ENCODE measurements at places on chromosomes 1 and 21.

- DNase-seq = peak; percentile 95
These were observed at the start of gene GPBP1L1 for GRCh38 chr1:45686288-45687013. Gene GPBP1L1, minus strand, starts transcription at chr1:45686533. Its CDS starts 27,446 bp downstream, at chr1:45659087.

- no peak for DNase-seq
These were observed 33.5 kb downstream of the UTP25 start for GRCh38 chr1:209861242-209861641.

DNA sequence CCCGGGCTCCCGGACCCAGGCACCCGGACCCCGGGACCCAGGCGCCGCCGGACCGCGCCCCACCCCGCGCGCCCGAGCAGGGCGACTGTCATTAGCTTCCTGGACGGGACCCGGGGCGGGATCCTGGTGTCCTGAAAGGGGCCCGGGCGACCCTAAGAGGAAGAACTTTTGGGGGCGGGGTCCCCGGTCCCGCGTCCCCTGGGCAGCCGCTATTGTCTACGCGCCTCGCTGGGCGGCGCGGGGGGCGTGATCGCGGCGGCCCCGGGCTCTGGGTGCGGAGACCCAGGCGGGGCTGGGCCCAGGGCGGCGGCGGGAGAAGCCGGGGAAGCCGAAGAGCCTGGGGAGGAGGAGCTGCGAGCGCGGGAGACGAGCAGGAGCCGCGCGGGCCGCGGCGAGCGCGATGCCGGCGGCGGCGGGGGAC is 465 bp downstream of the HUNK start:
- no peak for DNase-seq

GRCh38 chr1:63915121-63915520 is 141.3 kb downstream of the ROR1 start:
- DNase-seq = no peak

- no peak for DNase-seq
These were observed 30.3 kb downstream of the KIFAP3 start for GRCh38 chr1:170044187-170044586.

DNA sequence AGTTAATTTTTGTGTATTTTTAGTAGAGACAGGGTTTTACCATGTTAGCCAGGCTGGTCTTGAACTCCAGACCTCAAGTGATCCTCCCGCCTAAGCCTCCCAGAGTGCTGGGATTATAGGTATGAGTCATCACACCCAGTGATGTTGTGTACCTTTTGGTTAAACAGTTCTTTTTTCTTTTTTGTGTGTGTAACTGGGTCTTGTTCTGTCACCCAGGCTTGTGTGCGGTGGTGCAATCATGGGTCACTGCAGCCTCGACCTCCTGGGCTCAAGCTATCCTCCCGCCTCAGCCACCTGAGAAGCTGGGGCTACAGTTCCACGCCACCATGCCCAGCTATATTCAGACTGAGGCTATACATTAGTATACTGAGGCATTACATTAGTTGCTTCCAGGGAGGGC is 37.8 kb downstream of the GABPB2 start:
- no peak for DNase-seq

GRCh38 chr21:41361786-41362604 is at the start of gene MX2:
Gene MX2, plus strand, starts transcription at chr21:41362027. Its CDS starts 14,880 bp downstream, at chr21:41376907.
- peak; percentile 52 for DNase-seq

DNA sequence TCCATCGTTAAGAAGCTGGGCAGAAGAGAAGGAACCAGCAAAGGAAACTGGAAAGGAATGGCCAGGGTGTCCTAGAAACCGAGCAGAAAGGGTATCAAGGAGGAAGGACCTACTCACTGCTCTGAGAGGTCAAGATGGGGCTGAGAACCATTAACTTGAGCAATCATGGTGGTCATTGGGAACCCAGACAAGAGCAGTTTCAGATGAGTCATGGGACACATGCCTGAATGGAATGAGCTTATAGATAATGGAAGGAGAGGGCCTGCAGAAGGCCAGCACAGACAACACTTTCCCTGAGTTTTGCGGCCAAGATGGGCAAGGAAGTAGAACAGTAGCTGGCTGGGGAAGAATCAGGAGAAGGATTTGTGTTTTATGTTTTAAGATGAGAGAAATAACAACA is 383.2 kb downstream of the KIF26B start:
- DNase-seq = no peak

DNA sequence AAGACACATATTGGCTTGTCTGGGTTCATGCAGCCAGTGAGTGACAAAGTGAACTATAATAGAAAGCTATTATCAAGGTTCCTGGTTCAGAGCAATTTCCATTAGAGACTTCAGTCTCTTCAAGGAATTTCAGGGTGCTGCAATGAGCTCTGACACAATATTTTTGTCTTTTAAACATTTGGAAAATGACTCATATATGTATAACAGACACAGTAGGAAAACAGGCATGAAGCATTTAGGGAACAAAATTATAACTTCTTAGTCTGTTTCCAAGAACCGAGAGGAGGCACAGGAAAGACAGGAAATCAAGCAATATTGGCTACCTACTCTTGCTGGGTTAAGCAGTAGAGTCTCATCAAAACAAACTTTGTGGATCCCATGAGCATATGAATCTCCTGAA is 170.4 kb downstream of the PTPRC start:
- no peak for DNase-seq

DNA sequence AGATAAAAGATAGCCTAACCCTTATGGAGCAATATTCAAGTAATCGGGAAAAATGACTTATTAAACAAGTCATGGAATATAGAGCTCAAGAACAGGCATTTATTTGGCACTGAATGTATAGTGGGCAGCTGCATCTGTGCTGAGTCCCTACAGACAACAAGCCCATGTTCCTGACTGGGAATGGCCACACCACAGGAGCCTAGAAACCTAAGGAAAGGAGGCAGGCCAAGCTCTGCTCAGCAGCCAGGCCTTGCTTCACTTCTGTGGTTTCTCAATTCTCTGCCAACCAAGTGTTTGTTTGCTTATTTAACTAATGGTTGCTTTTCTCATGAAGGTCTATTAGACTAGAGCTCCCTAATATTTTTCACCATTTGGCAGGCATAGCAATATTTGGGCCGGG is 21.5 kb downstream of the AK2 start:
- DNase-seq = no peak

All from stimulated activated CD8-positive, alpha-beta memory T cell treated with anti-CD3 and anti-CD28 coated beads, Interleukin-15, amount 100 ng/mL, for 4 hours (primary cell).